ENCODE measurements at places on chromosomes 16 and 17.

DNA sequence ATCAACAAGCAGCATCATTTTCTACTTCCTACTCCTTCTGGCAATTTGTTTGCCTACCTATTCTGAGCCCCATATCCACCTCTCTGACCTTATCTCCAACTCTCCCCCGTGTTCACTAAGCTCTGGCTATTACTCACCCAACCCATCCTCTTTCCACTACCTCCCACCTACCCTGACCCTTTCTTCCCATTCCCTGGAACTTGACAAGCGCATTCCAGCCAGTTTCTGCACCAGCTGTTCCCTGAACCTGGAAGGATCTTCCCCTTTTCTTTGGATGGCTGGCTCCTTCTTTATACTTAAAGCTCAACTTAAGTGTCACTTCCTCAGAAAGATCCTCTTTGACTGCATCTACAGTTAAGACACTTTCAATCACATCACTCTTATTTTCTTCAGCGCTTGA lies 2.2 kb downstream of the DCUN1D3 start:
- DNase-seq: no peak

GRCh38 chr16:88844419-88845036 lies 12.2 kb downstream of the GALNS start:
- DNase-seq: no peak

DNA sequence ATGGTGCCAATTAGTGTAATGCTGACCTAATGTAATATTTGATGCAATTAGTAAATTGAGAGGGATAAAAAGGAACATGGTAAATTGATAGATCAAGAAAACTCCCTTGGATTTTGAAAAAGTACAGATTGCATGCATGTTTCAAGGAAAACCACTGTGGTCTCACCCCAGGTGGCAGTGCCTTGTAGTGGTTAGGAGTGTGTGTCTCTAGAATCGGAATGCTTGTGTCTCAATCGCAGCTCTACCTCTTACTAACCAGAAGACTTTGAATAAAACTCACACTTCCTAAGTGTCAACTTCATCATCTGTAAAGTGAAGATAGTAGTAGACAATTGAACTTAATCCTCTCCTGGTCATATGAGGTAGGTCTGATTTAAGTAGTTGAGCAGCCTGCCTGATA lies 128.9 kb upstream of the GOT2 start:
- no peak for DNase-seq

DNA sequence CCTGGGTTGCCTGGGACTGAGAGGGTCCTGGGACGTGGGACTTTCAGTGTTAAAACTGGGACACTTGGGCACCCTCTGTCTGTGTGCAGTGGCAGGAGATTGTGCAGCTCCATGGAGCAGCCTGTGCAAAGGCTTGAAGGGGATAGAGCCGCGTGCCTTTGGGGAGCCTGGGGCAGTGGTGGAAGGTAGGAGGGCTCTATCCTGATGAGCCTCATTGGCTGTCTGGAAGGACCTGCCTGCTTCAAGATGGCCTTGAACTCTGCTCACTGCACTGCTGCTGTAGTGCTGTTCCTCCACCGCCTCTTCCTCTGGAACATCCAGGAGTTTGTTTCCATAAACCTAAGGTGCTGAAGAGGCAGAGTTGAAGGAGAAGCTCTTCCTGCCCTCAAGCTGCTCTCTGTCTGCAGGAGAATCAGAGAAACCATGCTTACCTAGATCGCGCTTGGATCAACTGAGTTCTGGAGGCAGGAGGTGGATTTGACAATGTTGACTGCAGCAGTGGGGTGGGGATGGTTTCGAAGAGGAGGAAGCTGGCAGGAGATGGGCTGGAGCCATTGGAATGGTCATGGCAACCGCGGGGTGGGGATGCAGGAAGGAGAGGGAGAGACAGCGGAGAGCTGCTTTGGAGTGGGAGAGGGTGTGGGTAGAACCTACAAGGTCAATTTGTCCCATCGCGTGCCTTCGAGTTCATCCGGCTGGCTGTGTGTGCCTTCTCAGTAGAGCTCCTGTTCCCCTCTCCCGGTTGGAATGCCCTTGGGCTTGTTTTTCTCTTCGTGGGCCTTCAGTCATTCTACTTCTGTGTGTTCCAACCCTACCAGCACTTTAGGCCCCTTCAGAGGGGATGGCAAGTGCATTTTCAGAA lies 3.7 kb downstream of the RMI2 start:
- no peak for DNase-seq

GRCh38 chr17:47275245-47275984 lies 21.8 kb downstream of the ITGB3 start:
- DNase-seq: no peak

GRCh38 chr17:17220529-17220928 lies 14.4 kb upstream of the PLD6 start:
- no peak for DNase-seq

- DNase-seq: no peak
These were observed 15.4 kb upstream of the ARL4D start for GRCh38 chr17:43383372-43383771.

DNA sequence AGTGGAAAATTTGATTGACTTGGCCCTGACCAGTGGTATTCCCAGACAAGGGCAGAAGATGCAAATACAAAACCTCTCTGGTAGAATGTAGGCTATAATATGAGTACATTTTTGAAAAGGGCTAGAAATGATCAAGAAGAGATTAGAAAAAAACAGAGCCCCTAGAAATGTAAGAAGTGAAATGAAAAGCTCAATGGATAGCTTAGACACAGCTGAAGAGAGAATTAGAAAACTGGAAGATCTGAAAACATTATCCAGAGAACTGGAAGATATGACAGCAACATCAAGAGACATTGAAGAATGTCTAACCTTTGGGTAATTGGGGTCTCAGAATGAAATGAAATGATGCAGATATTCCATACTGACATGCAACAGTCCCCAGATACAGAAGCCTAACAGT lies 105.2 kb upstream of the ZNF750 start:
- no peak for DNase-seq

GRCh38 chr16:65219786-65220185 lies 97.9 kb upstream of the CDH11 start:
- no peak for DNase-seq

GRCh38 chr16:49754495-49755312 lies 101.2 kb downstream of the ZNF423 start:
- DNase-seq: no peak

DNA sequence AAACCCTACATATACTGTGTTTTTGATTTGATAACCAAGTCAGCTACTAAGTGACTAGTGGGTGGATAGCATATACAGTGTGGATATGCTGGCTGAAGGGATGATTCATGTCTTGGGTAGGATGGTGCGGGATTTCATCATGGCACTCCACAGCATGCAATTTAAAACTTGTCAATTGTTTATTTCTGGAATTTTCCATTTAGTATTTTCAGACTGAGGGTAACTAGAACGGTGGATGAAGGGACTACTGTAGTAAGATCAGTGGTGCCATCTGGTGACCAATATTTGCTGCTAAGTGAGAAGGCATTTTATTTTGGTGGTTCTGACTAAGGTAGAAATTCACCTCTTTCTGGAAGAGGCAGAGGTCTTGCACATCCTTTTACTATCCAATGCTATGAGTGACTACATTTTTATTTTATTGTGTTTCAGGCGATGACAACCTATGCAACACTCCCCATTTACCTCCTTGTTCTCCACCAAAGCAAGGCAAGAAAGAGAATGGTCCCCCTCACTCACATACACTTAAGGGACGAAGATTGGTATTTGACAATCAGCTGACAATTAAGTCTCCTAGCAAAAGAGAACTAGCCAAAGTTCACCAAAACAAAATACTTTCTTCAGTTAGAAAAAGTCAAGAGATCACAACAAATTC lies 3.1 kb downstream of the CDC6 start:
- no peak for DNase-seq

DNA sequence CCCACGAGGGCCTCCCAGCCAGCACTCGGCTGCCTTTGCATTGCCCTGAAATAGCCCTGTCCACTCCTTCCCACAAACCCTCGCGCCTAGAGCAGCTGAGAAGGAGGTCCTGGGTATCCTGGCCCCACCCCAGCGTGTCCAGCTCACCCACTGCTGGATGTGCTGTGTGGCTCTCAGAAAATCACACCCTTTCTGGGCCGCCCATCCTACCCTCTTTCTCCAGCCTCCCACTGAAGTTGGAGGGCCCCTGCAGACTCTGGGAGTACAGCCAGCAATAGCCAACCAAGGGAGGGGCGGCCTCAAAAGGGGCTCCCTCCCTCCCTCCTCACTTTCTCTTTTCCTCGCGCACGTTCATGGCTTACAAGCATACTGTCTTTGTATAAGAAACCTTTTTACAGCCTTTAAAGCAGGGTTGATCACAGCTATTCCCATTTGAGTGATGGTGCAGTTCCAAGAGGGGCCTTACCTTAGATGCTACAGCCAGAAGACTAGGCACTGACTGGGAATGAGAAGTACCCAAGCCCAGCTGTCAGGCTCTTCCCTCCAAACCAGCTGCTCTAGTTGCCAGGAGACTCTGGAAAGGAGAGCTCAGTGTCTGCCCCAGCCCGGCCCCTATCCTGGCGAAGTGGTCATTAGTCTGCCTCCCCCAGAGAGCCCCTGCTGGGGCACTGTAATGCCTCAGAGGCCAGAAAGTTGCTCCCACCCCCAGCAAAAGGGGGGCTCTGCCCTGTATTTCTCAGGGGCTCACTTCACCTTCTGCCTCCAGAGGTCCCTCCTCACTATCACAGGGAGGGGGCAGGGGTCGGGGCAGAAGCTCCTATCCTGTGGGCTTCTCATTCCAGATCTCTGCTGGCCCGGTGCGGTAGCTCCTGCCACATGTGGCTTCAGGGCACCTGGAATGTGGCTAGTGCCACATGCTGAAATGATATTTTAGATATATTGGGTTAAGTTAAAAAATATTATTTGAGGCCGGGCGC lies 38.1 kb downstream of the DCAKD start:
- no peak for DNase-seq

DNA sequence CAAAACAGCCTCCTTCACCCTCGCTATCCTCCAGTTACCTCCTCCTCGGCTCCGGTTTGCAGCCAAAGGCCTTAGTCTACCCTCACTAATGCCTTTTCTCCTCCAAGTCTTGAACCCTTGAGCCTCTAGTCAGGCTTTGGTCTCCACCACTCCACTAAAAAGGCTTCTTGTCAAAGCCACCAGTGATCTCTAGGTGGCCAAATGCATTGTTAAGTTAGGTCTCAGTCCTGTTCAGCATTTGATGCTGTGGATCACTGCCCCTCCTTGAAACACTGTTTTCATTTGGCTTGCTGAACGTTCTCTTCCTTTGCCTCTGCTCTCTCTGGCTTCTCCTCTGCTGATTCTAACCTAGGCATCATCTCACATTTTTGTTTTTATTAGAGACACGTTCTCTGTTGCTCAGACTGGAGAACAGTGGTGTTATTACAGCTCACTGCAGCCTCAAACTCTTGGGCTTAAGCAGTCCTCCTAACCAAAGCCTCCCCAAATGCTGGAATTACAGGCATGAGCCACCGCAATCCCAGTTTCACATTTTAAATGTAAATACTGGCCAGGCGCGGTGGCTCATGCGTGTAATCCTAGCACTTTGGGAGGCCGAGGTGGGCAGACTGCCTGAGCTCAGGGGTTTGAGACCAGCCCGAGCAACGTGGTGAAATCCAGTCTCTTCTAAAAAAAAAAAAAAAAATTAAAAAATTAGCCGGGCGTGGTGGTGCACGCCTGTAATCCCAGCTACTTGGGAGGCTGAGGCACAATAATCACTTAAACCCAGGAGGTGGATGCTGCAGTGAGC lies 1.1 kb downstream of the SGF29 start:
- DNase-seq: no peak

DNA sequence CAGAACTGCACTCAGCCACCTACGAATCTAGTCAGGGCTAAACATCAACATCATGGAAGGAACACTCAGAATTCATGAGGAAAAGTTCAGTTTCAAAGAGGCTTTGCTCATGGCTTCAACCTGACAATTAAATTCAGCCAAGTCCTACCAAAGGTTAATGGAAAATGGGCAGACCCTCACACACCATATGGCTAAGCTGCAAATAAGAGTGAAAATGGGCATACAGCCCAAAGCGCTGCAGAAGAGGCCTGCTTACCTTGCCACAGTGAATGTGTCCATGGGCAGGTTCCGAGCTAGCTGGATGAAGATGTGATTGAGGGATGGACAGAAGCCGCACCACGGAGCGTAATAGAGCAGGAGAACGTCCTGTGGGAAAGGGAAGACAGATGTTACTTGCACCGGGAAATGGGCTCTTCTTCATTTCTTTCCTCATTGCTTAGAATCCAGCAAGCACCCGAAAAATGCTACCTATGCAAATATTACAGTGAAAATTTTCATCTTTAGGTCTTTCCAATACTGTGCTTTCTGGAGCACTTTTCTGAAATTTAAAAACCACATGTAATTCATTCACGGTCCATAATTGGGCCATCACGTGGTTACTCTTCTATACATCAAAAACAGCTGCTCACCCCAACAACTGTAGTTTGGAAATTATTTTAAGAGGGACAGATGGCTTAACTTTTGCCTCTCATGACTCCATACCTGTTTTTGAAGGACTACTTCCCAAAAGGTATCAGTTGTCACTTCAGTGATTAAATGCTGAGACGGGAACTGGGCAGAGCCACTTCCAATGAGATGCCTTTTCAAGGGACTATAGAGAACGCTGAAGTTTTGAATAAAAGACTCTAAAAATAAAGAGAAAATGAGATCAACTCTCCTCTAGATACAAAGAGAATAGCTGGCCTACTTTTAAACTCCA lies 19.6 kb downstream of the SNN start:
- no peak for DNase-seq

GRCh38 chr17:4764595-4764994 lies 7.1 kb upstream of the TM4SF5 start:
- no peak for DNase-seq

GRCh38 chr16:8736123-8736668 lies 61.2 kb downstream of the TMEM186 start:
- DNase-seq: no peak

- no peak for DNase-seq
These were observed 70.3 kb upstream of the LGALS9 start for GRCh38 chr17:27560668-27561067.

- DNase-seq: no peak
These were observed 1.9 kb downstream of the SBK1 start for GRCh38 chr16:28294201-28294600.

DNA sequence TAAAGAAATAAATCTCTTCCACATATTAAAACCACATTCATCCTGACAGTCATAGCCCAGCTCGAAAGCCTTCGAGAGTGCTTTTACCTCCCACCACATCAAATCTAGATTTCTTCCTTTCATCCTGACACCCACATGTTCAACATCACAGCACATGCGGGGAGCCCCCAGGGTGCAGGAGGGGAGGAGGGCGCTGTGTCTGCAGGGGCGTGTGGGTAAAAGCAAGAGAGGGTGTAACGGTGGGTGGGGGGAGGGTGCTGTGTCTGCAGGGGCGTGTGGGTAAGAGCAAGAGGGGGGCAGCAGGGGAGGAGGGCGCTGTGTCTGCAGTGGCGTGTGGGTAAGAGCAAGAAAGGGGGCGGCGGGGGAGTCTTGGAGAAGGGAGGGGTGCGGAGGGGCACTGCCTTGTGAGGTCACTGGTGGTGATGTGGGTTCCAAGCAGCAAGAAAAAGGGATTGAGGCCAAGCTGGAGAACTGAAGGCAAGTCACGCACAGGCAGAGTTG lies 34.7 kb downstream of the ADCY9 start:
- no peak for DNase-seq

- no peak for DNase-seq
These were observed 2.8 kb upstream of the TMEM238L start for GRCh38 chr17:10806545-10807262.

Measured in GM12892 (cell line).